Neural crest cell (in vitro differentiated cells): ENCODE measurements at places on chromosomes 6 and 20.

- DNase-seq: no peak
Observed at GRCh38 chr6:147029923-147030322, 174.3 kb upstream of the STXBP5 start.

DNA sequence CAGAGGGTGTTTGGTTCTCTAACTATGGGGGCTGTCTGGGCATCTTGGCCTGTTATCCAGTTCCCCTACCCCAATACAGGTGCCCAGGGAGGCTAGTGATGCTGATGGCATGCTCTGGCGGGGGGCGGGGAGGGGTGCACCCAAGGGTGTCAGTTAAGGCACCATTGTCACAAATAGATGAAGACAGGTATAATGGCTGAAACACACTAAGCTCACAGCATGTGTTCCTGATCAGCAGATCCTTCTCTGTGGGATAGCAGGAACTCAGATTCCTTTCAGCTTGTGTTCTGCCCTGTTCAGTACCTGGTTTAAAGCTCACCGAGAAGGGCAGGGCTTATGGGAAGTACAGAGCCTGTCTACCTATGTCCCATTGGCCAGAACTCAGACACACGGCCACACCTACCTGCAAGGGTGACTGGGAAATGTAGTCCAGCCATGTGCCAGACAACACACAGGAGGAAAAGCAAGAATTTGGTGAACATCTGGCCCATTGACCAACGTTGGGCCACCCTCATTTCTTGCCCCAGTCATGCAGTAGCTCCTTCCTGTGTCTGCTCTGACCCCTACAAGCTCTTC lies 3.4 kb upstream of the RSPO4 start:
- DNase-seq: no peak

- DNase-seq: no peak
Observed at GRCh38 chr20:44138867-44139266, 48.1 kb downstream of the JPH2 start.

GRCh38 chr20:25490656-25491445 lies 83.4 kb downstream of the GINS1 start:
- DNase-seq: no peak

- no peak for DNase-seq
Observed at GRCh38 chr6:33880104-33880678, 76.4 kb upstream of the MLN start.

GRCh38 chr6:98836962-98837944 lies 2.9 kb downstream of the POU3F2 start:
- DNase-seq: no peak

DNA sequence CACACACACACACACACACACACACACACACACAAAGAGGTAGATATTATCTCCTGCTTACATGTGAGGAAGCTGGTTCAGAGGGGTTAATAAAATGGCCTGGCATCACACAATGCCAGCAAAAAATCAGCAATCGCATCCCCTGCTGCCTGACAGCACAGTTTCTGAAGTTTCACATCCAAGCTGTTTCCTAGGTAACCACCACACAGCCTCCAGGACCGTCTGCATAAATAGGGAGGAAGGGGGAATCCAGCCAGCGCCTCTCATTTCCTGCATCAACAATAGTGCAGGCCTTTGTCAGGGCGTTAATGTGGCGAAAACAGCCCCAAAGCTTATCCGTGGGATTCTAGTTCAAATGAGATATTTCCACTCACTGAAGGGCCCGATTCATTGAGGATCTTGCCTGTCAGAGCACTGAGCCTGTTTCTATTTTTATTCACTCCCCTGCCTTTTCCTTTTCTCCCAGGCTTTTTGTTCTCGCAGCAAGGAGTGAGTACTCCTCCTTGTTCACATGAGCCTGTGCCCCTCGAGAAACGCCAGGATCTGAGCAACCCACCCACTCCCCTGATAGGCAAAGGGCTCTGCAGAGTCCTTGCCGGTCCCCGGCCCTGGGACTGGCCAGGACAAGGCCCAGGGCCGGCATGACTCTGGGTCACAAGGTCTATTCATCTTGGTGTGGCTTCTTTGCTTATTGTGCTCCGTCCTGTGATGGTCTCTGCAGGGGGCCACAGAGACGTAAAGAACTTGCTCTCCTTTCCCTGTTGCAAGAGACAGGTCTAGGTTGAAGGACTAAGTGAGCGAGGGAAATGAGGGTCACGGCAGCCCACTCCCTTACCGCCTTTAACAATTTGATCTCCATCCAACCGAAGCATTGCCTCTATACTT lies 32.7 kb downstream of the TUBB2B start:
- peak; percentile 48 for DNase-seq

GRCh38 chr20:50038574-50038991 lies 55.8 kb downstream of the SNAI1 start:
- DNase-seq: no peak
